ENCODE measurements at places on chromosomes 1 and 21. TPM values are rescaled to one million over a fixed set of nuclear protein-coding genes. Genes with fewer than 3 reads are reported as not detected.

- no peak for DNase-seq
Observed at GRCh38 chr1:225834417-225835329, 24.7 kb downstream of the EPHX1 start.

DNA sequence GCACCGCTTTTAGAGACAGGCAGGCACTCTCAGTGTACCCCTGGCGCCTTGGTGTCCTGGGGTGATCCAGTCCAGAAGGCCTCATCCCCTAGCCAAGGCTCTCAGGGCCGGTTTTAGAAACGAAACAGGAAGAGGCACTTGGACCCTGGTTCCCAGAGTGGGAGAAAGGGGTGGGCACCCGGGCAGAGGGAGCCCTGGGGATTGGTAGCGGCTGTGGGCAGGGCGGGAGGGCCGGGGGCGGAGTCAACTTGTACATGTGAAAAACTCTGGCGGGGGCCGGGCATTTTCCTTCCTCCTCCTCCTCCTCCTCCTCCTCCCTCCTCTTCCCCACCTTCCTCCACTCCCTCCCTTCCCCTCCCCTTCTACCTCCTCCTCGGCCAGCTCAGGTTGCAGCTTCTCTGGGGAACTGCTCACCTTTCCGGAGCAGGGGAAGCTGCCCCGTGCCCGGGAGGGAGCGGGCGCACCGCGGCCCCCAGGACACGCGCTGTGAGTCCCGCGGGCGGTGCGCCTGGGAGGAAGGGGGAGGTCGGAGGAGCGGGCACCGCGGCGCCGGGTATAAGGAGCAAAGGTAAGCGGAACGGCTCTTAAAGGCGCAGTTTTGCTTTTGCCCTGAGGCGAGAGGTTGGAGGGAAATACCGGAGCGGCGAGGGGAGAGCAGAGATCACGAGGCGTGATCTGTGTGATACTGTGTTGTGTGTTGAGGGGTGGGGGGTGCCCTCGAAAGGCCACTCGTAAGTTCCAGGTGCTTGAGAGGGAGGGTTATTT, at the start of gene CDK18:
CDK18 (plus strand) TSS at position 359 of the 765 bp plus-strand sequence. CDS start 18,499 bp downstream, outside the sequence.
- peak; percentile 71 for DNase-seq

GRCh38 chr21:42051788-42052187, 19.3 kb upstream of the UMODL1 start:
- peak; percentile 80 for DNase-seq

DNA sequence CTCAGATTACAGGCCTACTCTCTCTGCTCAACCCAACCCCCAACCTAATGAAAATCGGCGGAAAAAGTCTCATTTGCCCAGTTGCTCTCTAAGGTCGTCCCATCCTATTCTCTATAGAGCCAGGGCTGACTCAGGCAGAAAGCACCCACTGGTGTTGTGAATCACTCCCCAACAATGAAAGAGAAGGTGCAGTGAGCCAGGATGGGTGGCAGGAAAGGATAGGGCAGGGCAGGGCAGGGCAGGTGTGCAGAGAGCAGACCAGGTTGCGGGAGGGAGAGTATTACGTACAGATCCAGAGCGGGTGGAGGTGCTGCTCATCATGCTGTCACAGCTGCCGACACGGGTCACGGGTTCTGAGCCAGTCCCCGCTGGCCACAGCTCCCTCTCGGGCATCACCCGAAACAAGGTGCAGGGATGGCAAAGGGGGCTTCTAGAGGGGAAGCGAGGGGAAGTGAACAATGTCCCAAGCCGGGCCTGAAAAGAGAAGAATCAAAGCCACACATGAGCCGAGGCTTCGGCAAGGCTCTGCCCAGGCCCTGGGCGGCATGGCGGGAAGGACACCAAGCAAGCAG, 5.3 kb downstream of the C1orf116 start:
- DNase-seq, result no peak

UBE2J2 gene
- 107 TPM for polyA plus RNA-seq

DNA sequence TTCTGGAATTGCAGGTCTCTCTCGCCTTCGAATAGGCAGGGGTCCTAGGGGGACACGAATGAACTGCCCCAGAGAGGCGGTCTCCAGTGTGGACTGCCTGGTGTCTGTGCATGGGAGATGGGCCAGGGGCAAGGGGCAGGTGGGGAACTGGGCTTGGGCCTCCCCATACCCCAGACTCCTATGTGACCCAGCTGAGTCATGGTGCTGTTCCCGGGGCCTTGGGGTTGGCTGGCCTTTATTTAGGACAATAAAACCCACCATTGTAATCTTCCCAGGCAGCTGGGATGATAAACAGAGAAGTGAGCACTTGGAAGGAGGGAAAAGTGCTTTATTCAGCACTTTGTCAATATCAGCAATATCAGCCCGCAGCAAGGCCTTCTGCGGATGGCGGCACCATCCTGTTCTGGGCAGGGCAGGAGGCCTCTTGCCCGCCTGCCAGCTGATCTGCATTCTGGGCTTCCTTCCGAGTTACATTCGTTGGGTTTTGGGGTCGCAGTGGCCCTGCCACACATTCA, 209.0 kb upstream of the TMEM51 start:
- no peak for DNase-seq

- DNase-seq, result no peak
Observed at GRCh38 chr21:33286600-33287456, 20.7 kb downstream of the IL10RB start.

RHEX gene
- polyA plus RNA-seq, result not detected

Data from K562 (cell line).